ENCODE measurements at places on chromosomes 11 and 22. TPM values are rescaled to one million over a fixed set of nuclear protein-coding genes. Genes with fewer than 3 reads are reported as not detected.

DNA sequence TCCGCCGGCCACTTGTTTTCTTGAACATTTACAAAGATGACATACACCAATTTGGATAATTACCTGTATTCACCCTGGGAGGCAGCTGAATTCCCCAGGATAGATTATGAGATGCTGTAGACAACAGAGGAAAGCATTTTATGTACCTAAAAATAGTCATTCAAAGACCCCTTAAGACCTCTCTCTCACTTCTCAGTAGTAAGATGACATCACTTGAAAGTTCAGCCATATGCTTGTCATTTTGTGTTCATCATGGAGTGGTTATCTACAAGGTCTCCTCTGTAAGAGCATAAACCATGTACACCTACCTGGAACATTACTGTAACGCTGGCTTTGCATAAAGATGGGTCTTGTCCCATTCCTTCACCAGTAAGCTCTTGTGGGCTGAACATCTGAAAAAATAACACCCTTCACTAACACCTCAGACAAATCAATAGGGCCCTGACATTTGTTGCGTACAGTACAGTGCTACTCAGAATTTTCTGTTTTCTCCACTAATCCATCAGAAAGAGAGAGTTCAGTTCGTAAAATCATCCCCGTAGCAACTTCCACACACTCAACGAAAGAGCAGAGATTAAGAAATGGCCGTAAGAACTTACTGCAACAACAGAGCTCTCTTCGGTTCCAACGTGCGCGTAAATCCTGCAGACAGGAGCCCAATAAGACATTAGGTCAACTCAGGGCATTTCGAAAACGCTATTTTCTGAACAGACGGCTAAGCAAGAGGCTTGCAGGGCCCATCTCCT lies 15.6 kb upstream of the WDR74 start:
- DNase-seq = no peak

DNA sequence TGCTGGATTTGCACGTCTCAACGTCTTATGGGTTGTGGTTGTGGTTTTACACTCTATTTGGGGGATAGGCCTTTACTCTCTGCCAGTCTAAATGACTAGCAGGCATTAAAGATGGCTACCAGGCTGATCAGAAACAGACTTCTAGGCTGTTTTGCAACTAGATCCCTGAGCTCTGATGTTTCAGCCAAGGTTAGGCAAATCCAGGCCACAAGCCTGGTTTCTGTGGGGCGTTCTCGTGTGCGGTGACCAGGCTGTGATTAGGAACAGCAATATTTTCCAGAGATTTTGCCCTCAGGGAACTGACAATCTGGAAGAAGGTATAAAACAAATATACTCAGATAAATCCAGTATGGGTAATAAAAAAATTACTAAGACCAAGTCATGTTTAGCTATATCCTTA lies 502.4 kb downstream of the INSC start:
- no peak for DNase-seq

GRCh38 chr11:128289048-128289447 lies 298.3 kb downstream of the ETS1 start:
- no peak for DNase-seq

DNA sequence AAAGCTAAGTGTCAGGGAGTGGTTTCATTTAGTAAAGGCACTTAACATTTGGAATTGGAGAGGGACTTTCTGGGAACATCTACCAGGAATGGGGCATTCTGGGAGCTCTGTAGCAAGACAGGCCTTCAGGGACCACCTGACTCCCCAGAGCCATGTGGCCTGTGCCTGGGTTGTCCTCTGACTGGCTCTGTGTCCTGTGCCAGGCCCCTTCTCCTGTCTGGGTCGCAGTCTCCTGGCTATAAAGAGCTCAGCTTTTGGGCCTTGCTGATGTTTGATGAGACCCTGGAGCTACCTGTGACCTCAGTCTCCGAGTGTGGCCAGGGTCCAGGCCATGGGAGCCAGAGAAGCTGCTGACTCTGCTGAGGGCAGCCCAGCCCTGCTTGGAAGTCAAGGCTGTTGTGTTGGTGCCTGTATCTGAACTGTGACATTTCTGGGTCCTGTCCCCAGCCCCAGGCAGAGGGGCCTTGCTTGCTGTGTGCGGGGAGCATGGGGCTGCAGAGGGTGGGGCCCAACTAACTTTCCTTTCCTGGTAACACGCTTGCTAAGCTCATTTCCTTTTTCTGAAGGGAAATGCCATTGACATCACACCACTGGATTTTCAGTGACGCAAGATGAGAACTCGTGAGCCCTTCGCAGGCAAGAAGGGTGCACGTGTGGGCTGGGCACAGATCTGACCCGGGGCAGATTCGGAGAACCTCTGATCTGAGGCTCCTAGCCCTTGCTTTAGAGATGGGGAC lies 41.3 kb downstream of the LRRC32 start:
- DNase-seq = peak; percentile 68

GRCh38 chr22:39995393-39996252 lies 869 bp downstream of the FAM83F start:
- no peak for DNase-seq

- DNase-seq = no peak
These were observed 17.7 kb downstream of the ZC3H12C start for GRCh38 chr11:110110854-110111253.

- no peak for DNase-seq
These were observed 124.6 kb downstream of the FEZ1 start for GRCh38 chr11:125371431-125371935.

GRCh38 chr11:95720195-95720594 lies 69.4 kb downstream of the FAM76B start:
- no peak for DNase-seq

DNA sequence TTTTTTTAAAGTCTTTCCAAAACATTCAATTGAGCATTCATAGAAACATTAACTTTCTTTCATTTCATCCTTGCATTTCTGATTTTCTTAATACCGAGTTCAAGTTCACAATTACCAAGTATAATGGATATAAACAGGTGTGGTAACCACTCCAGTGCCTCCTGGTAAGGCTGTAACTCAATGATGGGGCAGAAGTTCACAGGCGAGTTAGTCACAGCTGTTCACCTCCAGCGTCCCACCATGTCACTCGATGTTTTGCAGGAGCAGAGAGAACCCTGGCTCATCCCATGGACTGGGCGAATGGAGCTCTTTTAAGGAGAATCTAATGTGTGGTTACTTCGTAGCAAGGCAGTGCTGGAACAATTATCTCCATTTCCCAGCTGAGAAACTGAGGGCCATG lies 94.4 kb upstream of the ALX4 start:
- DNase-seq = no peak

GRCh38 chr11:125373426-125374391 lies 122.4 kb downstream of the FEZ1 start:
- no peak for DNase-seq

- DNase-seq = no peak
These were observed 588.4 kb downstream of the METTL15 start for GRCh38 chr11:28696591-28696990.

DNA sequence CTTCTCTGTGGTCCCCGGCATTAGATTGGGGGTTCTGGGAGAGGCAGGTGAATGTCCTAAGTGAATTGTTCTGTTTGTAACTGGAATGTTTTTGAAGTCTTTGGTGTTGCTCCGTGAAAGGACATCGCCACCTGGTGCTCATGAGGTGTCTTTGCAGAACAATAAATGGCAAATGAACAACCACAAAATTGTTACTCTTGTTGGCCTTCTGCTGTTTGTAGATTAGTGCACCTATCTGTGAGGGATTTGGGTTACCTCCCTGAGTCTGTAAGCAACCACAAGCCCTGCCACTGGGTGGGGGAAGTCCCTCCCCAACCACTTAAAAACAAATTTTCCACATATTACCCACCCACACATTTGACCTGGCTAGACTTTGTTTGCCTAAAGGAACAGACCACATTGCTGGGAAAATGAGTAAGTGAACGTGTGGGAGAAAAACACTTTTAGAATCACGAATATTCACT lies 4.7 kb downstream of the MPEG1 start:
- DNase-seq = peak; percentile 55

DNA sequence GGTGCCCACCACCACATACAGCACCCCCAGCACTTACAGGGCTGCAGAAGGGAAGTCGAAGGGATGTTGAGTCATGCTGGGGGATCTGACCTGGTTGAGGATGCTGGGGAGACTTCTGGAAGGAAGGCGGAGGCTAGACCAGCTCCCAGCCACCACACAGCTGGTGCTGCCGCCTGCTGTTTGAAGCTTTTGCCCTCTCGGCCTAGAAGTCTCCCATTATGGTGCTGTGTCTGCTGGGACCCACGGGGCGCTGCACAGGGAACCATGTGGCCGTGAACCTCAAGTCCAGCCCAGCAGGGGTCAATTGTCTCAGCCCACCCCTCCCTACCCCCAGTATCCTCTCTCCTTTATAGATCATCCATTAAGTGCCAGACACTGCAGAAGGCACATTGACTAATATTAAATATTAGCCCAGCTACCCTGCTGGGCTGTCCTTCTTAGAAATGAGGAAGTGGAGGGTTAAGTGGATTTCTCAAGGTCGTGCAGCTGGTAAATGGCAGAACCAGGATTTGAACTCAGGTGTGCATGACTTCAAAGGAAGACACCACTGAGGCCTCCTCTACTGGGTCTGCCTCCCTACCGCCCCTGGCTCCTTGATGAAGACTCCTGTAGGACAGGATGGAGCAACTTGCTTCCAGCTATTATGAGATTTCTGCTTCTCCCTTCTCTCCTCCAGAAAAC lies 49.7 kb downstream of the CYTH4 start:
- DNase-seq = no peak

GRCh38 chr22:36291831-36292740 lies 39.2 kb downstream of the APOL1 start:
- DNase-seq = no peak

GRCh38 chr22:23458663-23459541 lies 121.2 kb downstream of the IGLL1 start:
- no peak for DNase-seq

- no peak for DNase-seq
These were observed 621.1 kb downstream of the OPCML start for GRCh38 chr11:132911186-132911585.

DNA sequence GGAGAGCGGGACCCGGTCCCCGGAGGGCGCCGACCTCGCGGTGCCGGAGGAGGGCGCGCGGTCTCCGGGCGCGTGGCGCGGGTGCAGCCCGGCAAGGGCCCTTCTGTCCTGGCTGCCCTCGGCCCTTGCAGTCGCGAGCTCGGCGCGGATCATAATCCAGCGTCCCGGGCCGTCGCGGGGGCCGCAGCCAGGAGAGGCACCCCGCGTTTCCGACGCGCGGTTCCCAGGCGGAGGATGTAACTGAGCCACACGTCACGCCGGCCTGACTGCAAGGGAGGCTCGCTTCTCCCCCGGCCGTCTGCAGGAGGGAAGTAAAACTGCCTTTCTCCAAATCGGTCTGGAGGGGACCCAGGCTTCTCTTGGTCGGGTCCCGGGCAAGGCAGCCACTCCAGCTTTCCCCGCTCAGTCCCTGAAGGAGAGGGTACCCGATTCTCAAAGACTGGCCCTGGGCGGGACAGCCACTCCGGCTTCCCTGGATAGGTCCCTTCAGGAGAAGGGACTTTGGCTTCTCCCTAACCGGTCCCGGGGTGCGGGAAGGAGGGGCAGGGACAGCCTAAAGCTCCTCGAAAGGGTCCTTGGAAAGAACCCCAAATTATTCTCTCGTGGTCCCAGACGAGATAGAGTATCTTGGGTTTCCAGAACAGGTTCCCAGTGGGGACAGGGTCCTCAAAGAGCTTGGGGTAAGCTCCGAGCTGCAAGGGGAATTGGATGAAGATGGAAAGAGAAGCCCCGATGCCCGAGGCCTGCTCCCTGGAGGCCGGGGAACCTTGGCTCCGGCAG lies 836 bp downstream of the SPON1 start:
- DNase-seq = peak; percentile 80

DNA sequence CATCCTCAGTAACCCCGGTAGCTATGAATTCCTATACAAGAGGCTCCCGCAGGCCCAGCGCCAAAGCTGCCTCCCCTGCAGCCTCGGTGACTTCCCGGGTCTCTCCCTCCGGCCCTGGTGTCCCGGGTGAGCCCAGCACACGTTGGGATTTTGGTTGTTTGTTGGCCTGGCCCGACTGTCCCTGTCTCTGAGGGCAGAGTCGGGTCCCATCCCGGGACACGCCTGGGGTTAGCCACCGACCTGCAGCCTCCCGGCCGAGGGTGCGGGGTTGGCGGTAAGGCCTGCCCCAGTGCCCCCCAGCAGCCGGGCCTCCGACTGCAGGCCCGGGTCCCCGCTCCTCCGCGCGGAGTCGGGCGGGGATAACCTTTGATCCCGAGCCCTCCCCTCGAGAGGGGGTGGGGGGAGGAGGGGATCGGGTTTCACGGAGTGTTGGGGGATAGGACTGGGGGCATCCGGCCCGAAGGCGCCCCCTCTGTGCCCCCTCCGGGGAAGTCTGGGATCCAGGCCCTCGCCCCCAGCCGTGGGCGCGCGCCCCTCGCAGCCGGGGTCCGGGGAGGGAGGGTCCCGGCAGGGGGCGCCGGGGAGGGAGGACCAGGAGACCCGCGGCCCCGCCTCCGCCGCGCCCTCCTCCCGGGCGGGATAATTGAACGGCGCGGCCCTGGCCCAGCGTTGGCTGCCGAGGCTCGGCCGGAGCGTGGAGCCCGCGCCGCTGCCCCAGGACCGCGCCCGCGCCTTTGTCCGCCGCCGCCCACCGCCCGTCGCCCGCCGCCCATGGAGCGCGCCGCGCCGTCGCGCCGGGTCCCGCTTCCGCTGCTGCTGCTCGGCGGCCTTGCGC lies at the start of gene FBLN1:
Gene FBLN1 (plus strand): TSS at position 669 of the 835 bp plus-strand sequence. CDS start 103 bp downstream, at position 772.
- DNase-seq = peak; percentile 85

DNA sequence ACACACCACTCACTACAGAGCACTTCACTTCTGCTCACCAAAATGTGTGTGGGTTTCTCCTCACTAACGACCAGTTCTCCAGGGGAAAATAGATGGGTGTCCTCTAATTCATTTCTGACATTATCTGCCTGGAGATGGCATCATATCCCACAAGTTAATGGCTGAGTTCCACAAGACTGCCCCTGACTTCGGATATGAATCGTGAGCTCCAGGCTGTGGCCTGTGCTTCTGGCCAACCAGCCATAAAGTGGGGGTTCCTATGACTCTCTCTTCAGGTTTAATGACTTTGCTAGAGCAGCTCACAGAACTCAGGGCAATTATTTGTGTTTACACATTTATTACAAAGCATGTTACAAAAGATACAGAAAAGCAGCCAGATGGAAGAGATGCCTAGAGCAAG lies 113.0 kb upstream of the SYT13 start:
- DNase-seq = no peak

The IRAG1 gene
- total RNA-seq = 11.8 TPM

The KCNA4 gene
- total RNA-seq = 0.45 TPM

The AQP11 gene
- 1.3 TPM for total RNA-seq

The FERMT3 gene
- 17.5 TPM for total RNA-seq

The HSPB2 gene
- total RNA-seq = 67.8 TPM

The PAMR1 gene
- 9.3 TPM for total RNA-seq

The WEE1 gene
- 85.0 TPM for total RNA-seq

The CYTH4 gene
- 5.5 TPM for total RNA-seq

The PATE2 gene
- not detected for total RNA-seq

The PLET1 gene
- not detected for total RNA-seq

The CTSW gene
- 1.7 TPM for total RNA-seq

The MMP27 gene
- not detected for total RNA-seq

The NAV2 gene
- 11.6 TPM for total RNA-seq

The SCGB1A1 gene
- not detected for total RNA-seq
